ENCODE measurements at places on chromosomes 4 and X. TPM values are rescaled to one million over a fixed set of nuclear protein-coding genes. Genes with fewer than 3 reads are reported as not detected.

The HTN1 gene
- total RNA-seq: not detected

The SLC10A4 gene
- total RNA-seq: 0.24 TPM

The SLC10A3 gene
- total RNA-seq: 25.4 TPM

The HDX gene
- 50.2 TPM for total RNA-seq

The EDA gene
- total RNA-seq: 2.1 TPM

The UGT2A1 gene
- total RNA-seq: not detected

- no peak overlapping the region for H3K4me3 ChIP-seq
- H3K27ac ChIP-seq: no peak overlapping the region
- DNase-seq: no peak
- H3K27me3 ChIP-seq: no peaks in the 10 kb centered on the region
- no peaks in the 10 kb centered on the region for H3K36me3 ChIP-seq
These were observed 71.3 kb downstream of the EVC2 start for GRCh38 chr4:5636766-5637670.

- no peaks in the 10 kb centered on the region for H3K27me3 ChIP-seq
- H3K4me3 ChIP-seq: no peak overlapping the region
- no peak overlapping the region for H3K27ac ChIP-seq
- no peaks in the 10 kb centered on the region for H3K36me3 ChIP-seq
- H3K4me1 ChIP-seq: no peaks in the 10 kb centered on the region
These were observed 16.8 kb downstream of the CEP135 start for GRCh38 chr4:55965585-55965984.

DNA sequence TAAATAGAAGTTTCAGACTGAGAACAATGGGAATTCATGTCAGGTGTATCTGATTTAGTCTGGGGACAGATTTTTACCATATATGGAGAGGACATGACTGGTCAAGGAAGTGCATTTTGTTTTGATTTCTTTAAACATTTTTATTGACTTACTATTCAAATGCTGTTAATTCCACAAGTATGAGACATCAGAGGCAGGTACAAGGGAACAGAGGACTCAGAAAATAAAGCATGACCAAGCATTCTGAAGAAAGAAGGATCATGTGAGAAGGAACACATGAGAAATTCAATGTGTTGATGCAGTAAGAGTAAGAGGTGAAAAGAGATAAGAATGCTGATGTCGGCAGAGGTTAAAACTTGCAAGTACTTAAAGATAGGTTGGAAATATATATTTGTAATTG, 1452.6 kb downstream of the PCDH7 start:
- H3K27me3 ChIP-seq: no peaks in the 10 kb centered on the region
- H3K36me3 ChIP-seq: no peaks in the 10 kb centered on the region
- no peaks in the 10 kb centered on the region for H3K4me1 ChIP-seq
- DNase-seq: no peak

- H3K36me3 ChIP-seq: no peaks in the 10 kb centered on the region
- no peaks in the 10 kb centered on the region for H3K27me3 ChIP-seq
- DNase-seq: no peak
- H3K4me3 ChIP-seq: no peak overlapping the region
These were observed 161.0 kb downstream of the CPE start for GRCh38 chr4:165539801-165540200.

DNA sequence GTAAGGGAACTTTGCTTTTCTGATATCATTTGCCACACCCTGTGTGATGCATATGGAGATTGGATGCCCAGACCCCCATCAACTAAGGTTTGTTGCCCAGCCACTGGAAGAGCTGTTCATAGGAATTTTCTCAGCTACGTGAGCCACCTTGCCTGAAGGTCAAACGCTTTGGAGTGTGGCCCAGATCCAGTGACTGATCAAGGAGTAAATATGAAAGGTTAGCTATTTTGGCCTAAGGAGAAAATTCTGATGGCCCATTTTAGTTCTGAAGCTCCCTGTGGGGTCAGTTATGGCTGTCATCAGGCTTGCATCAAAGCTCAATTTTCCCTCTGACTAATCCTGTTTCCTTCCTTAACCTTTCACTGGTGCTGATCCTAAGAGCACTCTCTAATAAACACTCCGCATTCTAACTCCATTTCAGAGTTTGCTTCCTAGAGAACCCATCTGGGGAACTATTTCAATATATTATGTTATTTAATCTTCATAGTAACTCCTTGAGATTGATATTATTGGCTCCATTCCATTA, 407.7 kb downstream of the SPRY1 start:
- H3K27ac ChIP-seq: no peak overlapping the region
- no peaks in the 10 kb centered on the region for H3K36me3 ChIP-seq
- H3K4me1 ChIP-seq: no peaks in the 10 kb centered on the region
- no peak overlapping the region for H3K4me3 ChIP-seq
- DNase-seq: no peak
